ENCODE measurements at places on chromosomes 13 and 19. TPM values are rescaled to one million over a fixed set of nuclear protein-coding genes. Genes with fewer than 3 reads are reported as not detected.

The BRME1 gene
- total RNA-seq: 0.48 TPM

The MIPEP gene
- 41.6 TPM for total RNA-seq

The CASP14 gene
- not detected for total RNA-seq

The GPC6 gene
- total RNA-seq: 5.1 TPM

The KLK14 gene
- not detected for total RNA-seq

The PEG3 gene
- total RNA-seq: not detected

The ARHGAP35 gene
- 14.1 TPM for total RNA-seq

The MADCAM1 gene
- 0.71 TPM for total RNA-seq

The ZNF667 gene
- total RNA-seq: 5.5 TPM

The OCEL1 gene
- total RNA-seq: 4.7 TPM

- peak; percentile 4 for DNase-seq
Measured at GRCh38 chr13:25762281-25762680, 289.5 kb downstream of the SHISA2 start.

DNA sequence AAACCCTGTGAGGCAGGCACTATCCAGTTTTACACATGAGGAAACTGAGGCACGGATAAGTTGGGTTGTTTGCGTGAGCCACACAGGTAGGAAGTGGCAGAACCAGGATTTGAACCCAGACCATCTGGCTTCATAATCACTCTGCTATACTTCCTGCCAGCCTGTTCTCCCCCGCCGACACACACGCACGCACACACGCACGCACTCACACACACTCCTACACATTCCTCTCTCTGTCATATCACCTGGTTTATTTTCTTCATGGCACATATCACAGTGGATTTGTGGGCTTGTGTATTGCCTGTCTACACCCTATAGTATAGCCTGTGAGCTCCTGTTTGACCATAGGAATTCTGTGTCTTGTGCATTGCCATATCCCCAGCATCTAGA lies 140.0 kb downstream of the SIPA1L3 start:
- DNase-seq: no peak

DNA sequence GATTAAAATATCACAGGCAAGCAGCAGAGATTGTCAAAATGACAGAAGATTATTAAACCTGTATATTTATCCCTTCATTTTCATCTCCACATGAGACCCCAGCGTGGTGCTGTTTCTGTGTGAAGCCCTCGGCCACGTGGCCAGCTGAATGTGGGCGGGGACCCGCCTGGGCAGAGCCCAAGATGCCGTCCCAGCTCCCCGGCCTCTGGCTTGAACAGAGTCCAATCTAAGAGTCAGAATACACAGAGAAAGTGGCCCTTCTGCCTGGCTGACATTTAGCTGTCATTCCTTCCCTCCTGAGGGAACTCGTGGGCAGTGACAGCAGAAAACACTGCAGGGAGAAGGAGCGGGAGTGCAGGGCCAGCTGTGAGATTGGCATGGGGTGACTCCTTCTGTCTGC lies 34.9 kb upstream of the UQCRFS1 start:
- no peak for DNase-seq

GRCh38 chr13:41942462-41943094 lies 18.3 kb downstream of the VWA8 start:
- peak; percentile 6 for DNase-seq

GRCh38 chr13:30295116-30295515 lies 12.2 kb downstream of the KATNAL1 start:
- no peak for DNase-seq

- no peak for DNase-seq
Measured at GRCh38 chr13:22017226-22017625, 346.4 kb downstream of the FGF9 start.

DNA sequence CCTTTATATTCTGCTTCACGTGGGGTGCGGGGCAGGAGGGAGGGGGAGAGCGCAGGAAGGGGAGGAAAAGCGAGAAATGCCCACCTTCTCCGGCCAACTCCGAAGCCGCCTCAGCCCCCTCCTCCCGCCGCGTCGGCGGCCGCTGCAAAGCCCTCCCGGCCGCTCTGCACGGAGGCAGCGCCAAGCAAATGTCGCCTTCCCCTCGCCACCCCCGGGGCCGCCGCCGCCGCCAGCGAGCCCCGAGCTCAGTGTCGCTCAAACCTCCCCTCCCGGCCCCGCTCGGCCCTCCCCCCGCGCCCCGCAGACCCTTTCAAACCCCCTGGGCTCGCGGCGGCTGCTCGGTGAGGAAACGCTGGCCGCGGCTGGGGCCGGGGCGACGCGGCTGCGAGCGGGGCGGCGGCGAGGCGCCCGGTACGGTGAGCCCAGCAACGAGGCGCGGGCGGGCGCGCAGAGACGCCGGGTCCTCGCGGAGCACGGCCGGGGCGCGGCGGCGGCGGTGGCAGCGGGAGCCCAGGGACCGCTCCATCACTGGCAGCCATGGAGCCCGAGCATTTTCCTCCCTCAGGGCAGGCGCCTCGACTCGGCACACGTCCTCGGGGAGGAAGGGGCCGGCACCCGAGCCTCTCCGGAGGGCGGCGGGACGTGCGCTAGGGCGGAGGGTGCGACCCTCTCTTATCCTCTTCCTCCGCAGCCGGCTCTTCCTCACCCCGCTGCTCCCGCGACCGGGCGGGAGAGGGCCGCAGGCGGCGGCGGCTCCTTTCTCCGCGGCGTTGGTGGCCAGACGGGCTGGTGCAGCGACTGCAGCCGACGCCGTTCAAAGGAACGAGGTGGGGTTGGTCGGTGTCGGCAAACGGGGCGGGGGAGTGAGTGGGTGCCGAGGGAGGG lies 463 bp upstream of the TSC22D1 start:
- no peak for DNase-seq

GRCh38 chr19:55341595-55342531 lies 2.2 kb downstream of the KMT5C start:
- no peak for DNase-seq

GRCh38 chr13:29383476-29383875 lies 212.0 kb downstream of the SLC7A1 start:
- DNase-seq: no peak

DNA sequence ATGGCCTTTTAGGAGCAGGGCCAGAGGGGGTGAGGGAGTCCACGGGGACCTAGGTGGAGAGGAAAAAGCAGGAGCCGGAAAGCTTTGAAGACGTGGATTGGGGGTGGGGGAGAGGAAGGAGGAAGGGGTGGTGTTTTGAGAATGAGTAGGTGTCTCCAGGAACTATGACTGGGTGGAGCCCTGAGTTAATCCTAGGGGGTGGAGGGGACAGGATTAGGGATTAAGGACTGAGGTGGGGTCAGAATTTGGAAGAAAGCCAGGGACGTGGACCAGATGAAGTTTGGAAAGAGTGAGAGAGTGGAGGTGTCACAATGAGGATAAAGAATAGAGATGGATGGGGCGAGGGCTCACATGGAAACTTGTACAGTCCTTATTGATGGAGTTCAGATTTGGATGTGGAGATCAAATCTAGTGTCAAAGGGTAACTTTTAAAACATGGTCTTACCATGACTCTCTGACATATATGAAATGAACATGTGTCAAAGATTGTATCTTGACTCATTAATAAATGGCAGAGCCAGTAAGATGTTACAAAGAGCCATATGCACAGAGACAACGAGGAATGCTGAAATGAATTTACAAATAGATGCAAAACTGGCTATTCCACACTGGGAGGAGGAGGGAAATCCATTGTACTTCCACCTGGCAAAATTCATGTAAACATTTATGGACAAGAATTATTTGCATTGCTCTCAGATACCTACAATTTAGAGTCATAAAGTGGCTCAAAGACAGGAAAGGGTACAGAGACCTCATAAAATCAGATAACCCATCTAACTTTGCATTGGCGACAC lies 1.7 kb upstream of the KLK13 start:
- no peak for DNase-seq

GRCh38 chr13:41934120-41934519 lies 26.8 kb downstream of the VWA8 start:
- no peak for DNase-seq

- DNase-seq: no peak
Measured at GRCh38 chr13:26760832-26761582, 421 bp upstream of the GPR12 start.

DNA sequence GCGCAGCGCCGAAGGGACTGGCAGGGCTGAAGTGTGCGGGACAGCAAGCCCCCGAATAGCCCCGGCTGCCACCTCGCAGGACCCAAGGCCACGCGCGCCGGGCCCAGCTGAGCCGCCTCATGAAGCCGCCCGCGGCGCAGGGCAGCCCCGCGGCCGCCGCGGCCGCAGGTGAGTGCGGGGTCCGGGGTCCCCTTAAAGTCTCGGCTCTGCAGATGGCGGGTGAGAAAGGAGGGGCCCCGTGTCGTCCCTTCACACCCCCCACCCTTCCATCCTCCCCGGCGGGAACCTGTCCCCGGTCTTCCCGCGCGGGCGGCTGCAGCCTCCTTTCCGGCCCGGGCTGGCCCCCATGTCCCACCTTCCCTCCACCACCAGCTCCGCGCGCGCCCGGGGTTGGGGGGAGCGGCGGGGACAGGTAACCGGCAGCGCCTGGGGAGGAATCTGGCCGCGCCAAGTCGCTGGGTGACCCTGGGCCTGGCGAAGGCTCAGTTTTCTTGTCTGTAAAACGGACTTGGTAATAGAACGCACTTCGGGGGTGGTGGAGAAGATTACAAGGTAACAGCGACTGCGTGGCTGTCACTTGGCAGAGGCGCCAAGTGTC lies 338 bp downstream of the RGCC start:
- DNase-seq: no peak

DNA sequence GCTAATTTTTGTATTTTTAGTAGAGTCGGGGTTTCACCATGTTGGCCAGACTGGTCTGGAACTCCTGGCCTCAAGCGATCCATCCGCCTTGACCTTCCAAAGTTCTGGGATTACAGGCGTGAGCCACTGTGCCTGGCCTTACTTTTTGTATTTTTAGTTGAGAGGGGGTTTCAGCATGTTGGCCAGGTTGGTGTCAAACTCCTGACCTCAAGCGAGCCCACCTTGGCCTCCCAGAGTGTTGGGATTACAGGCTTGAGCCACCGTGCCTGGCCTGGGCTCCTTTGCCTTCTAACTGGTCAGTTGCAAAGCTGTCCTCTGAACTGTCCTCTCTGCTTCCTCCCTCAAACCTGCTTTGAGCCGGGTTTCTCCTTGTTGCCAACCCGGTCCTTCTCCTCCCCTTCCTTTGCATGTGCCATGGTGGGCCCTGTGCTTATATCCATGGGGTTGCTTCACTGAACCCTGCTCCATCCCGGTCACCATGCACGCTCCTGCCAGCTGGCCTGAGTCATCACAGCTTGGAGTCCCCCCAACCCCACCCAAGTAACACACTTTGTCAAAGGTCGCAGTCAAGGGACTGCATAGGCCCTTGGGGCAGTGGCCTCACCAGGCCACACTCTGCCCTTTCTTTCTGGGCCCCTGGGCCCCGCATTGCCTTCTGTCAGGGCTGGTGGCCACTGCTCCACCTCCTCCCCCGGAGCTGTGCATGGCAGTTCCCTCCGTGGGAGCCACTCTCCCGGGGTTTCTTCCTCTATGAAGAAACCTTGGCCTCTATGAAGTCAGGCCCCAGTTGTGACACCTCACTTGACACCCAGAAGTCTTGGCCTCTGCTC lies 21.2 kb downstream of the WTIP start:
- DNase-seq: no peak

DNA sequence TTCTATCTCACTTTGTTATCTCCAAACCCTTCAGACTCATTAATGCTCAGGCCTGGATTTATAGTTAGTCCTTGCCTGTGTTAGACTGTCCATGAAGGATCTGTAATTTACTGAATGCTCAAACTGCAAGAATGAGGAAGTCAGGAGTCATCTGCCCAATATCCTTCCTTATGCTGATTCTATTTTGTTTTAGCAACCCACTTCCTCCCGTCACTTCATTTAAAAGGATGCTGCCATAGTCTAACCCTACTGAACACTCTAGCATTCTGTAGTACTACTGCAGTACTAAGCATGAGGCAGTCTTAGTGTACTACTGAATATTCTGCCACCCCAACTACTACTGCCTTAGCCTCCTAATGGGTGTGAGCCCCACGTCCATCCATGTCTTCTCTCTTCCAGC lies 1.5 kb downstream of the FCAR start:
- no peak for DNase-seq

- DNase-seq: no peak
Measured at GRCh38 chr13:112876305-112877000, 92.6 kb upstream of the MCF2L start.

GRCh38 chr13:55569514-55569913 lies 1571.2 kb upstream of the PRR20A start:
- DNase-seq: no peak

- peak; percentile 35 for DNase-seq
Measured at GRCh38 chr13:77516342-77516789, 19.1 kb upstream of the SCEL start.

DNA sequence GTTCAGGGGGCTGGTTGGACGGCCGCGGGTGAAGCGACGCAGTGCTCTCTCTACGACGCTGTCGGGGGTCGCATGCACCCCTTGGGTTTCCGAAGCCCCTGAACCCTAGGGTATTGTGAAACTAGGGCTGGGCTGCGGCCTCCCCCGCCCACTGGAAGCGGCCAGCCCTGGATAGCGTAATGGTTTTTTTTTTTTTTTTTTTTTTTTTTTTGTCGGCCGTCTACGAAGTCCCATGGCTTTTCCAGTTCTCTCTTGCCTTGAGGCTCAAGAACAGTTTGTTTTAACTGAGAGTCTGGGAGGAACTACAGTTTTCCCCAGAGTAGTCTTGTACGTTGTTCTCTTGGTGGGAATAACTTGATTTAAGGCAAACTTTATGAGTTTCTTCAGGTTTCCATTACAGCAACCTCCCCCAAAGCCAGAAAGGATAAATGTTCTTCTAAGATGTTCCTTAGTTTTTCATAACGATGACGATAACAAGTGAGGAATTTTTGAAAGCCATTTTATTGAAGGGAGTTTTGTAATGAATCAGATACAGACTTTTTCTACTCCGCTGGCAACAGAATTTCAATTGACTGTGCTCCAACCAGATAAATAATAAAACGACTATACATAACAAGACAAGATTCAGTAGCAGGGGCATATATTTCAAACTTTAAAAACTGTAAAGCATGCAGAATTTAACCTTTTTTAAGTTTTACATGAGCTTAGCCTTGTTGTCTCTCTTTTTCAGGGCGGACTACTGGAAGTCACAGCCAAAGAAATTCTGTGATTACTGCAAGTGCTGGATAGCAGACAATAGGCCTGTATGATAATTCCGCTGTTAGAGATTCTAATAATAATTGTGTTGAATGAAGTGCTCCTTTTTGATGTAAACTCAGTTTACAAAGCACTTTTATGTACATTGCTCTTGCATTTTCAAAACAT lies 867 bp downstream of the WBP4 start:
- peak; percentile 40 for DNase-seq

DNA sequence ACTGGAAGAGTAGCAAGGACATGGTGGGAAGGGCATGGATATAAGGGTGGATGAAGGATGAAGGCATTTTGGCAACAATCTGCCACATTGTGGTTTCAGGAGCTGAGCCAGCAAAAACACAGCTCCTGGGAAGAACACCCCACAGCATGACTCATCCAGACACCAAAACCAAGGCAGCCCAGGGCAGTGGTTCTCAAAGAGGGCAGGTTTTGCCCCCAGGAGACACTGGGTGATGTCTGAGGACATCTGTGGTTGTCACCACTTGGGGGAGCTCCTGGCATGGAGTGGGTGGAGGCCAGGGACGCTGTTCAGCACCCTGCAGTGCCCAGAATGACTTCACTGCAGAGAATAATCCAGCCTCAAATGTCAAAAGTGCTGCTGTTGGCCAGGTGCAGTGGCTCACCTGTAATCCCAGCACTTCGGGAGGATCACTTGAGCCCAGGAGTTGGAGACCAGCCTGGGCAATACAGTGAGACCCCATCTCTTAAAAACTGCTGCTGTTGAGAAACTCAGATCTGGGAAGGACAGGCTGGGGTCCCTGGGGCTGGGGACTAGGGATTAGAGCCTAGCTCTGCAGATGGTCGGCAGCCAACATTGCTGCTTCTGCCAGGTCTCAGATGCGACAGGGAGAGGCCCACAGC lies 16.1 kb downstream of the ZFR2 start:
- peak; percentile 99 for DNase-seq

- no peak for DNase-seq
Measured at GRCh38 chr19:30450835-30451321, 78.7 kb downstream of the ZNF536 start.

Measured in A172 (cell line).